ENCODE measurements at places on chromosomes 16 and 17.
A peak's percentile ranks its signal among the peaks of the same experiment; 100 is the strongest.

DNA sequence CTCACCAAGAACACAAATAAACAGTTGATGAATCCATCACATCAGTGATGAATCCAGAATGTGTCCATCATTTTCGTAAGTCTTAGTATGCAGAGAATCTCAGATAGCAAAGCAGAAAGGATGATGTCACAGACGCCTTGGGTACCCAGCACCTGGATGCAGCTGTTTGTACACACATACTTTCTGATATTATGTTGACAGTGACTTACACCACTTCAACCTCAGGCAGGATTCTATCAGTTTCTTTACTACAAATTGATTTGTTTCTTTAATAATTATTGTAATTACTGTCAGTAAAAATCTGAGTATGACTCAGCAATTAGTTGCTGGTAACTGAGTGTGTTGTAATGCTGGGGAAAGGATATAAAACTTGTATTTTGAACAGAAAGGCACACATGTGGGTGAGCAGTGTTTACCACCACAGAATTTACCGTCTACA is 159.8 kb downstream of the RPTOR start:
- DNase-seq, result no peak

DNA sequence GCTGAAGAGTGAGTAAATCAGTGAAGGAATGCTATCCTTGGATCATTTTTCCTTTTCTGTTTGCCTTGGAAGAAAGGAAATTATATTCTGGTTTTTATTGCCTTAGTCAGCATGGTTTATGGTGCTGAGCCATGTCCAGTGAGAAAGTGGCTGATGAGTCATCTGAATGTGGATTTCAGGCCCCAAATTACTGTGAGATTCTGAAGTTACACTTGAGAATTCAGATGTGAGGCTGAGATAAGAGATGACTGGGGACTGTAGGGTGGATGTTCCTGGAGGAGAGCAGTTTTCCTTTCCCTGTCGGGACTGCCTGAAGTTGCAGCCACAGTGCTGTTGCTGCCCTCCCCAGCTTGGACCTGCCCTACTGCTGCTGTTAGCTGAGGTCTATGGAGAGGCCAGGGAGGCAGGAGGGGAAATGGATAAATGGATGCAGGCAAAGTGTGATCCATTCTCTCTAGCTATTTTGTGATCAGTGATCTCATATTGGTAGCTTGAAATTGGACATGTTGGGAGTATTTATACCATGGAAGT is 4.2 kb upstream of the MAP3K14 start:
- no peak for DNase-seq

DNA sequence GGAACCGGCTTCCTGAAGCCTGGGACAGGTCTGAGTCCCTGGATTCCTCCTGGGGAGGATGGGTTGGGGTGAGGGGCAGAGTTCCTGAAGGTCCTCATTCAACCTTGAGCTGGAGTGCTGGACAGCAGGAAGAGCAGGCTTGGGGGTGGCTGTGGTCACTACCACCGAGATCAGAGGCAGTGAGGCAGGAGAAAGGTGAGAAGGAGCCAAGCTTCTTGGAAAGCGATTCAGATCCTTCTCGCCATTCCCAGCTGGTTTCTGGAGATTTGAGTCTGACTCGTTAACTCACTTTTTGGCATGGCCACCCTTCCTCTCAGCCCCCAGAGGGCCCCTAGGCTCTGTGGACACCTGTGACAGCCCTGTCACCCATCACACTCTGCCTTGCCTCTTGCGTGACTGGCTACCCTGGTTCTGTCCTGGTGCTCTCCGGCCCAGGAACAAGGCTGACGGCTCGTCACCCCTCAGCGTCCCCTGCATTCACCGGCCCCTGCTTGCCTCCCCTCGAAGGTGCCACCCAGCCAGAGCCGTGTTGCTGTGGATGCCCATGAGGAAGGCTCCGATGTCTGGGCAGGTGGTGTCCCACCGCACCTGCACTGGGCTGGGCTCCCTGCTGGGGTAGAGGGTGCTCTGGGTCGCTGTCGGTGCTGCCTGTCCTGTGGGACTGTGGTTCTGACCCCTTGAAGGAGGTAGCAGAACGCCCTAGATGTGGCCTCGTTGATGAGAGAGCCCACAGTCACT is 9.7 kb upstream of the TIMP2 start:
- no peak for DNase-seq

- DNase-seq, result no peak
Measured at GRCh38 chr17:28807925-28808634, 34.5 kb downstream of the FAM222B start.

DNA sequence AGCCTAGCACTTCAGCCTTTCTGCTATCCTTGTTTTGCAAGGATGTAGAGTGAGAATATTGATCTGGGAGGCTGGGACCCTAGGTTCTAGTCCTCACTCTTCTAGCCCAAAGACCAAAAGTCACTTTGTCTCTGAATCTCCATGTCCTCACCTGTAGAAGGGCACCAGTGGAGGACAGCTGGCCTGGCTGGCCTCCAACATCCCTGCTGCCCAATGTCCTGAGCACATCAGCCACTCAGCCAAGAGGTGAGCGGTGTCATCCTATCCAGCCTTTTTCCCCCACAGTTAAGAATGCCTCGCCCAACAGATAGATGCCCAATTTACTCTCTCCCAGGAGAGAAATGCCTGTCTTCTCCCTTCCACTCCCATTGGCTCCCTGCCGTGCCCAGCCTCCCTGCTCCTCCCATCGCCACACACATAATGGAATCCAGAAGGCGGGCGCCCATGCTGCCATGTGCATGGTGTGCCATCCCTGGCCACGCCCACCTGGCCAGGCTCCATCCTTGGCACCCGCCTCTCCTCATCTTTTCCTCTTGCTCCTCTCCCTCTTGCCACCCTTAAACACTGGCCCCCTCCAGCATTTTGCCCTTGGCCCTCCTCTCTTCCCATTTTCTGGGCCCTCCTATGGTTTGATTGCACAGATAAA is 157.3 kb upstream of the SDK2 start:
- DNase-seq, result no peak

GRCh38 chr16:30054959-30055553 is 10.5 kb upstream of the ALDOA start:
- DNase-seq, result no peak

GRCh38 chr16:68839831-68840230 is 3.5 kb upstream of the TANGO6 start:
- no peak for DNase-seq

GRCh38 chr17:40243761-40244160 is 24.7 kb downstream of the WIPF2 start:
- no peak for DNase-seq

DNA sequence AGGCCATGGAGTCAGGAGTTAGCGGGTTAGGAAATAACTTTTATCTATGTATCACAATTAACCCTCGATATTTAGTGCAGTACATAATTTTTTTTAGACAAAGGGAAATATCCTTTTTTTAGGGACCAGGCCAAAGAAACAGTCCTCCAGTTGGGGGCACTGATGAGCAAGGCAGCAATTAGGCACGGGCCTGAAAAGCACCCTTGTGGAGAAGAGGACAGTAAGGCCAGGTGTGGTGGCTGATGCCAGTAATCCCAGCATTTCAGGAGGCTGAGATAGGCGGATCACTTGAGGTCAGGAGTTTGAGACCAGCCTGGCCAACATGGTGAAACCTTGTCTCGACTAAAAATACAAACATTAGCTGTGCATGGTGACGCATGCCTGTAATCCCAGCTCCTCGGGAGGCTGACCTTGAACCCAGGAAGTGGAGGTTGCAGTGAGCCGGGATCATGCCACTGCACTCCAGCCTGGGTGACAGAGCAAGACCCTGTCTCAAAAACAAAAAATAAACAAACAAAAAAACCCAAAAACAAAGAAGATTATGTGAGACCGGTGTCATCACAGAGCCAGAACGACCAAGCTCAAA is 158.3 kb upstream of the NOL11 start:
- no peak for DNase-seq

- DNase-seq, result no peak
Measured at GRCh38 chr16:8916541-8917225, 34.5 kb downstream of the LITAFD start.

DNA sequence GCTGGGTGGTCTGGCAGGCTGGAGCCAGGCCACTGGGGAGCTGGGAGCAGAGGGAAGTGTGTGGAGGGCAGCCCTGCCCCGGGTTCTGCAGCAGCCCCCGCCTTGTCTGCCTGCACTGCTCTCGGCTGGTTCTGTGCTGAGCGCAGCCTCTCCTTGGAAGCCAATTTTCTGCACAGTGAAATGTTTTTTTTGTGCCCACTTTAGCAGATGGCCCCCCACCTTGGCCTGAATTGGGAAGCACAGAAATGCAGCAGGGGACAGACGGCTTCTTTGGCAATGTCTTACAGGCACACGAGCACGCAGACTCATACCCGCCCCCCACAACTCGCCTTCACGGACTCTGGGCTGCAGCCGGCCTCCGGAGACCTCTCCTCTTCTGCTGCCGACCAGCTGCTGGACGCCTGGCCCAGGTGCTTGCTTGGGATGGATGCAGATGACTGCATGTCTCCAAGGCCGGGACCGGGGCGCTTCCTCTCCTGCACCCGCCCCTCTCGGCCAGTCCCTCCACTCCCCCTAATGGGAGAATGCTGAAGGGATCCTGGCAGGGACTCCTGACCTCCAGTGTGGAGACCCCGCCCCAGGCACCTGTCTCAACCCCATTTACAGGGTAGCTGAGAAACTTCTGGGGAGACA is 14.8 kb downstream of the NPTX1 start:
- no peak for DNase-seq

- DNase-seq, result no peak
Measured at GRCh38 chr17:9386401-9386800, 189.2 kb downstream of the STX8 start.

DNA sequence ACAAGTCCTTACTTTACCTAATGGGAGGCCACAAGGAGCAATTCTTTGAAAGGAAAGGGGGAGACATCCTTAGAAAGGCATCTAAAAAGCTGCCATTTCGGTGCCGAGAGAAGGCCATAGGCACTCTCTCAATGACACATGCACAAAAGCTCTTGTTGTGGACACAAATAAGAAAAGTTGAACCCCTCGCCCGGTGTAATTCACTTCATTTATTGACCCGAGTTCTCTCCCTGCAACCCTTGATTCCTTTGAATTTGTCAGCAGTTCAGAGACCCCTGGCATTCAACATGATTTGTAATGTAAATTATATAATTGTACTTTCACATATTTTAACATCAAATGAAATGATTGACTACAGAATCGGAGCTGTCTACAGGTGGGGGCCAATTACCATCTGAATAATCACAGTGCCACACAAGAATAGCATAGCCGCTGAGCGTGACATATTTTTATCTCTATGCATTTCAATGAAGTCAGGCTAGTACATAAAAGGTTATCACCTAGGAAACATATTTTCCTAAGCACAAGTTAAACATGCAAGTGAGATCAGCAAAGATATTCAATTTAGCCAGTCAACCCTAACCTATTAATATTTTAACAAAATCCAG is 66.7 kb downstream of the IRX6 start:
- DNase-seq, result no peak

GRCh38 chr17:51700011-51700760 is 439.8 kb downstream of the UTP18 start:
- no peak for DNase-seq

DNA sequence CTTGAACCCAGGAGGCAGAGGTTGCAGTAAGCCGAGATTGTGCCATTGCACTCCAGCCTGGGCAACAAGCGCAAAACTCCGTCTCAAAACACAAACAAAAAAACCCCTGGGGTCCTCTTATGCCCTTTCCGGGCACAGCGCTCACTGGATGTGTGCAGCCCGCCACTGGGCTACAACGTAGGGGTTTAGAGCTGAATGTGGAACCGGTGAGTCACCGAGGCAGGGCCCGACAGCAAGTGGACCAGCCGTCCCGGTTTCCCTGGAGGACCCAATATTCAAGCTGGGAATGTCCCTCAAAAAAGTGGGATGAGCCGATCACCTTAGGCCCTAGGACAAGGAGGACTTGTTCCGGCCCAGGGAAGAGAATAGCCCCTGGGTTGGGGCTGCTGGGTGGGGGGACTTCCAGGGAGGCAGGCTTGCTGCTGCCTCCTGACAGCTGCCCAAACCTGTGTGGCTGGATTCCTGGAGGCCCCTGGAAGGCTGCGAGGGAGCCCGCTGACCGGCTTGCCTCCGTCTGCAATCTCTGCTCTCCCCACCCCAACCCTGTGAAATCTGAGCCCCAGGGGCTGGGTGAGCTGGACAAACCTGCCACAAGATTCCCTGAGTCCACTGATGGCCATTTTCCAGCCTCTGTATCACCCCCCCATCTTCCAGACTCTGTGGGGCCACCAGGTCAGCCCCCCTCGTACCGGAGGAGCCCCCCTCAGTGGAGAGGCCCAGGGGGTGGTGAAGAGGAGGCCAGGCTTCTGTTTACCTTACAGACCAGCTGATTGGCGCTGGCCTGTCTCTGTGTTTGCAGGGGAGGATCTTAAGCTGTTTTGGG is 2.9 kb upstream of the CLDN9 start:
- DNase-seq, result peak; percentile 81

DNA sequence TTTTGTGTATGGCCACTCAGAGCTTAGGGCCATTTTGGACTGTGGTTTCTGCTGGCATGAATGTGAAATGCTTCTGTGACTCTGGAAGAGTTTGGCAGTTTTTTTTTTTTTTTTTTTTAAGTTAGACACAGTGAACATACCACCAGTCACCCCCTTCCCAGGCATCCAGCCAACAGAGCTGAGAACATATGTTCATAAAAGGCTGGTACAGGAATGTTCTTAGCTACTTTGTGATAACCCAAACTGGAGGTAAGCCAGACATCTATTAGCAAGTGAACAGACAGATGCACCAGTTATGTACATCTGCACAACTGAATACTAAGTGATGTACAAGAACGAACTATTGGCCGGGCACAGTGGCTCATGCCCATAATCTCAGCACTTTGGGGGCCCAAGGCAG is 92.7 kb downstream of the ABCC1 start:
- no peak for DNase-seq

- DNase-seq, result peak; percentile 79
Measured at GRCh38 chr17:45791935-45792334, 7.8 kb downstream of the CRHR1 start.

DNA sequence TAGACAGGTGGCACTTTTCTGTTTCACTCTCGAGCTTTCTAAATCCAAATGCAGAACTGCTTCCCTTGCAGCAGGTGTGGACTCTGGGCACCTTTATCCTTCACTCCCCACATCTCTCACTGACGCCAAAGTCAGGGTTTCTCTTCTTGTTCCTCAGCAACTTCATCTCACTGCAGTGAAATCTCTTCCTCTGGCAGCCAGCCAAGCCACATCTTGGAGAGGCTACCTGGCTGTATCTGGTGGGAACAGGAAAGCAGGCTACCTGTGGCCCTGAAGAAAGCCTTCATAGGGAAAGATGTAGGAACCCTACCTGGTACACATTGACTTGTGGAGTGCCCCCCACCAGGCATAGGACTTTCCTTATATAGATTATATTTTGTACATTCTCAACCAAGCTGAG is 159.1 kb downstream of the UTP18 start:
- DNase-seq, result no peak
